T-helper 17 cell (primary cell): ENCODE measurements at places on chromosomes 3 and 15.

- H3K36me3 ChIP-seq = no peaks in the 10 kb centered on the region
- H3K4me1 ChIP-seq = no peaks in the 10 kb centered on the region
- H3K27me3 ChIP-seq = peaks cover 32% of the 10 kb centered on the region
Measured at GRCh38 chr3:126527455-126528211, 3.7 kb downstream of the CHST13 start.

DNA sequence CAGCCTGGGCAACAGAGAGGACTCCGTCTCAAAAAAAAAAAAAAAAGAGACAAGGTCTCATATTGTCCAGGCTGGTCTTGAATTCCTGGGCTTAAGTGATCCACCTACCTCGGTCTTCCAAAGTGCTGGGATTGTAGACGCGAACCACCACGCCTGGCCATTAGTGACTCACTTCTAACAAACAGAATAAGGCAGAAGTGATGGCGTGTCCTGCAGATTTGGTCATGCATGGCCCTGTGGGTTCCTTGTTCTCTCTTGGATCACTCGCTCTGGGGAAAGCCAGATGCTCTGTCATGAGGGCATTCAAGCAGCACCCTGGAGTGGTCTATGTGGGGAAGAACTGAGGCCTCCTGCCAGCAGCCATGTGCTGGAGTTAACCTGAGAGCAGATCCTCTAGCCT is 27.4 kb upstream of the TJP1 start:
- H3K4me3 ChIP-seq = no peak overlapping the region
- H3K27me3 ChIP-seq = peaks cover under 1% of the 10 kb centered on the region
- no peaks in the 10 kb centered on the region for H3K4me1 ChIP-seq
- no peaks in the 10 kb centered on the region for H3K36me3 ChIP-seq
- no peak for DNase-seq

DNA sequence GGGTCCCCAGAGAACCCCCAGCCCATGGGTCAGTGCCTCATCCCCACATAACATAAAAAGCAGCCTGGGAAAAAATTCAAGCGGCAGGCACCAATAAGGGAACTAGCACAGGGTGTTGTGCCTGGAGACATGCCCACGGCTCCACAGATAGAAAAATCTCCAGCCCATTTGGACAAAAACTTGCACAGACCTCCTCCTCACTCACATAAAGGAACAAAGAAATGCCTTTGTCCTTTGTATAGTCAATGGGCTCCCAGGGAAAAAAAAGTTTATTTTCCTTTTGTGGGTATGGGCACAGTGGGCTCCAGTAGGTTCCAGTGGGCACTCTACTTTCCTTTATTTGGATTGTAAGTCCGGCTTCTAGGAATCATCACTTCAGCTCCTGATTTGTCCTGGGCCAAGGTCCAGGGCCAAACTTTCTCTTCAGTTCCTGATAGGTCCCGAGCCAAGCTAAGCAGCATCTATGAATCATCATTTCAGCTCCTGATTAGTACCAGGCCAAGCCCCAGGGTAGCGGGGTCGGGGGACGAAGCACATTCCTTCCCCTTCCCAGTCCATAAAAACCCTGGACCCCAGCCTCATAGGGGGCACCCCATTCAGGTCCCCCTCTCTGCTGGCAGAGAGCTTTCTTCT is 1.6 kb upstream of the DNAH12 start:
- no peak overlapping the region for H3K4me3 ChIP-seq
- H3K4me1 ChIP-seq = no peaks in the 10 kb centered on the region
- no peaks in the 10 kb centered on the region for H3K36me3 ChIP-seq
- H3K27me3 ChIP-seq = no peaks in the 10 kb centered on the region
- H3K27ac ChIP-seq = no peak overlapping the region

- no peak overlapping the region for H3K27ac ChIP-seq
- H3K4me1 ChIP-seq = no peaks in the 10 kb centered on the region
- H3K36me3 ChIP-seq = no peaks in the 10 kb centered on the region
- H3K27me3 ChIP-seq = no peaks in the 10 kb centered on the region
Measured at GRCh38 chr3:34132069-34132692, 333.8 kb downstream of the PDCD6IP start.

GRCh38 chr3:148208975-148209374 is 488.7 kb upstream of the AGTR1 start:
- H3K36me3 ChIP-seq = no peaks in the 10 kb centered on the region
- no peaks in the 10 kb centered on the region for H3K4me1 ChIP-seq
- no peak overlapping the region for H3K4me3 ChIP-seq
- no peaks in the 10 kb centered on the region for H3K27me3 ChIP-seq

DNA sequence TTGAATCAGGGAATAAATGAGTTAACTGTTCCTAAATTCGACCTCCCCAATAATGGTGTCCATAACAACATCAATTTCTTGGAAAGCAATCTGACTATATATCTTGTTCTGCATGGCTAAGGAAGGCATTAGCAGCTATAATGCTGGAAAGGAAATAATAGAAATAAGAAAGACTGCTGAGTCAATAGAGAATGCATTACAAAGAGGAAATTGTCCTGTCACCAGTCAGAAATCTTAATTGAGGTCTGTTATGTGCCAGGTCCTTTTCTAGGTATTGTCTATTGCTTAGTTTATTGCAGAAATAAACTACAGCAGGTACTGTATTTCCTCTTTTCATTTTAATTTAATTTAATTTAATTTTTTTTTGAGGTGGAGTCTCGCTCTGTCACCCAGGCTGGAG is 5.9 kb upstream of the PPP1R2 start:
- no peaks in the 10 kb centered on the region for H3K36me3 ChIP-seq
- peak overlapping the region; percentile 79 for H3K4me3 ChIP-seq
- H3K27me3 ChIP-seq = no peaks in the 10 kb centered on the region
- H3K4me1 ChIP-seq = peaks cover 67% of the 10 kb centered on the region
- peak overlapping the region; percentile 98 for H3K27ac ChIP-seq

- no peaks in the 10 kb centered on the region for H3K36me3 ChIP-seq
- H3K4me3 ChIP-seq = no peak overlapping the region
- peaks cover 6% of the 10 kb centered on the region for H3K27me3 ChIP-seq
- peaks cover 3% of the 10 kb centered on the region for H3K4me1 ChIP-seq
- H3K27ac ChIP-seq = no peak overlapping the region
Measured at GRCh38 chr15:25486051-25486450, 47.2 kb upstream of the UBE3A start.
